RKO (cell line): ENCODE measurements at places on chromosomes 11 and 22.
A peak's percentile ranks its signal among the peaks of the same experiment; 100 is the strongest.

DNA sequence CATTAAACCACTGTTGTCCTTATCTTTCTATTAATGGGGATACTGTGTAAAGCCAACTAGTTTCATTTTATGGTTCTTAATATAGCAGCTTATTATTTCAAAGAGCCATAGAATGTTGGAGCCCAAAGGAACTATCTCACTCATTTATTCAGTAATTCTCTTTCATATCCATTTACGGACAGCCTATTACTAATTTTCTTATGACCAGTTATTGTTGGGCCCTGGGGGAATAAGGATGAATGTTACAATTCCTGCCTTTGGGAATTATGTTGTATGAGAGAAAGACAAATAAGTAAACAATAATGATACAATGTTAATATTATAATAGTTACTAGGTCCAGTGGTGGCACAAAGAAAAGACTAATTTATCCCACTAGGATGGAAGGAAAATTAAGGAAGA lies 52.4 kb downstream of the AAMDC start:
- no peak for DNase-seq

GRCh38 chr11:8067929-8068575 lies 13.0 kb upstream of the TUB start:
- no peak for DNase-seq

DNA sequence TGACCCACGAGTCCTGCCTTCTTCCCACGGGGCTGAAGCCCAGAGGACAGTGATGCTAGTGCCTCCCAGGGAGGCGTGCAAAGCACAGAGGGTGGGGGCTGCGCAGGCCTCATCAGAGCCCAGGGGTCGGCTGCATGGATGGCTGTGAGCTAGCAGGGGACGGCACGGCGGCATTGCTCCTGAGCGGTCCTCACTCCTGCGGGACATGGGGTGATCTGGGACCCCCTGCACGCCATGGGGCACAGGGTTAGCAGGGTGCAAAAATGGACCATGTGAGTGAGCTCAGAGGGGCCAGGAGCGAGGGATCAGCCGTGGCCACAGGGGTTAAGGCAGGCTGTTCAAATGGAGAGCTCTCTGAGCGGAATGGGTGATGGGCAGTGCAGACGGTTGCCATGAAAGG lies 138.3 kb downstream of the SNX19 start:
- DNase-seq = no peak

GRCh38 chr11:73314117-73314961 lies 6.3 kb downstream of the ARHGEF17 start:
- DNase-seq = no peak

GRCh38 chr11:33059331-33060007 lies 20.1 kb downstream of the TCP11L1 start:
- DNase-seq = no peak

- DNase-seq = no peak
Observed at GRCh38 chr11:22583963-22584492, 41.6 kb downstream of the FANCF start.

DNA sequence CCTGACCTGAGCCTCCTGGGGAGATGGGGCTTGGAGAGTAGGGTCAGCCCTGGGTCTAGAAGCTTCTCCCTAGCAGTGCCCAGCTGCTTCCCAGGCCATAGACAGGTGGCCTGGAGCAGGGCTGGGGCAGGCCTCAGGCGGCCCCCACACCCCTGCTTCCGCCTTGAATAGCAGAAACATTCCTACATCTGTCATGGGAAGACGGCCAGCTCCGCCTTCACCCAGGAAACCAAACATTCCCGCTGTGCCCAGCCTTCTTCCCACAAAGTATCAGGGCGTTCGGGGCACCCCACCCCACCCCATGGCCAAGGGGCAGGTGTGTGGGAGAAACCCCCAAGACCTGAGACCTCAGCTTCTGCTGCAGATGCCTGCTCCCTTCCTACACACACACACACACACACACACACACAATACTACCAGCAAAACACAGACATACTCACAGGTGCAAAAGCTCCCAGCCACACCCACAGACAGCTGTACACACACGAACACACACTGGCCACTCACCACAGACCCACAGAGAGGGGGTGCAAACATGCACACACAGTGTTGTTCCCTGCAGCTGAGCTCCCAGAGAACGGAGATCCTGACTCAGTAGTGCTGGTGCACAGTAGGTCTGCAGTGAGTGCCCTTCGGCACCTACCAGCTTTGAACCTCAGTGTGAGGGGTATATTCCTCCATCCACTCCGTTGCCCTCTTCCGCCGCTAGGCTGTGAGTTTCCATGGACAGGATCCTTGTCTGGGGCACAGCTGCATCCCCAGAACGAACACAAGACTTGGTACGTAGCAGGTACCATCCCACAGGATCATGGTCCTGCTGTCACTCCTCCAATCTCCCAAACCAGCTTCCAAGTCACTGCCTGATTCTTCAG lies 37.4 kb downstream of the PDGFB start:
- DNase-seq = no peak

- peak; percentile 52 for DNase-seq
Observed at GRCh38 chr11:11028017-11028692, 170.3 kb upstream of the ZBED5 start.

- DNase-seq = no peak
Observed at GRCh38 chr22:39946503-39947219, 13.5 kb upstream of the TMA7B start.

DNA sequence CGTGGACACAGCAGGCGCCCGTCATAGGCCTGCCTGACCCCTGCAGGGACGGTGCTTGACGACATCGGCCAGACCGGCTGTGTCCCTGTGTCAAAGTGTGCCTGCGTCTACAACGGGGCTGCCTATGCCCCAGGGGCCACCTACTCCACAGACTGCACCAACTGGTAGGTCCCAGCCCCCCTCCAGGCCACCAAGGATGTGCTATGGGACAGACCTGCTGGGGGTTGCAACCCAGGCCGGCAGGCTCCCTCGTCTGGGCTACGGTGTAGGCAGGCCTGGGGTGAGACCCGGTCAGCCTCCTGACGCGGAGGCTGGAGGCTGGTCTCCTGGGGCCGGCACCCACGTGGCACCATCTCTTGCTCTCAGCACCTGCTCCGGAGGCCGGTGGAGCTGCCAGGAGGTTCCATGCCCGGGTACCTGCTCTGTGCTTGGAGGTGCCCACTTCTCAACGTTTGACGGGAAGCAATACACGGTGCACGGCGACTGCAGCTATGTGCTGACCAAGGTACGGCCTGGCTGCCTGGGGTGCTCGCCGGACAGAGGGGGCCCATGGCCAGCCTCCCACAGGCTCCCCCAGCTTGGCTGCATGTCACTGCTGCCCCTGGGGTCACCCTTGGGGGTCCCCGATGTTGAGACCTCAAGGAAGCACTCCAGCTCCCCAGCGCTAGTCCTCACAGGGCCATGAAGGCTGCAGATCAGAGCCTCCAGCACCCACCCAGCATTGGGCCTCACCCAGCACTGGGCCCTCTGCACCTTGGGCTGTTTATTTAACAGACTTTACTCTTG lies 7.7 kb downstream of the MUC5AC start:
- no peak for DNase-seq

DNA sequence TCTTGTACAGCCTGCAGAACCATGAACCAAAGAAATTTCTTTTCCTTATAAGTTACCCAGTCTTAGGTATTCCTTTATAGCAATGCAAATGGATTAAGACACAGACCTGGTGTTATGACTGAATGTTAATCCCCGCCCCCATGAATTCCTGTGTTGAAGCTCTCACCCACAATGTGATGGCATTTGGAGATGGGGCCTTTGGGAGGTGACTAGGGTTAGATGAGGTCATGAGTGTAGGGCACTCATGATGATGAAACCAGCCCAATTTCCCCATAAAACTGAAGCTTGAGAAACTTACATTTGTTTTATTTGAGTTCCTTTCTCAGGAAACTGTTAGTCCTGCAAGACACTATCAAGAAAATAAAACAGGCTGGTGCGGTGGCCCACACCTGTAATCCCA lies 115.8 kb upstream of the THY1 start:
- no peak for DNase-seq

DNA sequence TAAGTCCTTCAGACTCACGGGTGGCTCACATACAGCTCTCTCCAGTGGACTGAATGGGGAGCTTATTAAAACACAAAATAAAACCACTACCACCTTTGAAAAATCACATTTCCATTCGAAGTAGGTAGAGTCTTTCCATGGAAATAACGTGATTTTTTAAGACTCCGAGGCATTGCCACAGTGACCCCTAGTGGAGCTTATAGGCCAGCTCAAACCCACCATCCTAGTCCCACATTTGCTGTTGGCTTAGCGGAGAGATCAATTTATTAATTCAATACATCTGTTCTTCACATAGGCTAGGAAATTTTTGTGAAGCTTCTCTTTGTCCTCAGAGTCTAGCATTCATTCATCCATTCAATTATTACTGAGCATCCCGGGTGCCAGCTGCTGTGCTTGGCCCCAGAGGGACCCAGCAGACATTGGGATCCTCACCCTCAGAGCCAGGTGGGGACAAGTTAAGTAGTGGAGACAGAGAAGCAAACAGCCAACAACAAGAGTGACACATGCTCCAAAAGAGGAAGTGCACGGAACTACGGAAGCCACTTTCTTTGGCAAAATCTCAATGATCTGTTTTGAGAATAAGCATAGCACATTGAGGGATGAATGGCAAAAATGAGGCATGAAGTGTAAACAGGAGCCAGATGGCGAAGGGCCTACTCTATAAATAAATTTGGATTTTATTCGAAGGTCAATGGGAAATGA lies 10.2 kb upstream of the P4HA3 start:
- DNase-seq = no peak

GRCh38 chr22:27065279-27065678 lies 407.9 kb downstream of the MIAT start:
- no peak for DNase-seq

DNA sequence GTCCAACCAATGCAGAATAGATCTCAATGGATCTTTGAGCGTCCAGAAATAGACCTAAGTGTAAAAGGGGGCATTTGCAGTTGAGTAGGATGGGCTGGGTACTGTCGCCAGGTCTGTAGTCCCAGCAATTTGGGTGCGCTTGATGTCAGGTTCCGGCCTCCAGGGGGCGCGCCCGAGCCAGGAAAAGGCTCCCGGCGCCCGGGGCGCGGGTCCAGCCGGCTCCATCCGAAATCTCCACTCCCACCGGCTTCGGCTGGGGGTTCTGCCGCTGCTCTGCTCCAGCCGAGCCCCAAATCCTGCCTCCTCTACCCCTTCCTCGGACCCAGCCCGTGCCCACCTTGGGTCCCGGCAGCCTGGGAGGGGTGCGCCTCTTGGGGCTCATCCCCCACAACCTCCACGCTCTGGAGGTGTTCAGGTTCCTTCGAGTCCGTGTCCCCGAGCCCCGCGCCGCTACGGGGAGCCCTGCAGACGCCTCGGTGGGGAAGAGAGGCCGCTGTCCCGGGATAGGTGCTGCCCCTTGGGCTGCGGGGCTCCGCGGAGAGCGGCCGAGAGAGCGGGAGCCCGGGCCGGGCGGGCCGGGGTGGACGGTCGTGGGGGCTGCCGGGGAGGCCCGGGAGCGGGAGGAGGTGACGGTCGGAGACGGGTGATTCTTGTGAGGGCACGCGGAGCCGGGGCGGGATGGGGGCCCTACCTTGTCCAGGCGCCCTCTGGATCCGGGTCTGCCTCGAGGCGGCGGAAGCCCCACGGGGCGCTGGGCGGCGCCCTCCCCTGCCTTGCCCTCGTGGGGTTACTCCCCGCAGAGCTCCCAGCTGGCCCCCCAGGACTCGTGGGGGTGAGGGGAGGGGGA lies 13.0 kb upstream of the CYB5R3 start:
- DNase-seq = peak; percentile 61

- no peak for DNase-seq
Observed at GRCh38 chr11:65793625-65794400, 7.0 kb downstream of the OVOL1 start.

DNA sequence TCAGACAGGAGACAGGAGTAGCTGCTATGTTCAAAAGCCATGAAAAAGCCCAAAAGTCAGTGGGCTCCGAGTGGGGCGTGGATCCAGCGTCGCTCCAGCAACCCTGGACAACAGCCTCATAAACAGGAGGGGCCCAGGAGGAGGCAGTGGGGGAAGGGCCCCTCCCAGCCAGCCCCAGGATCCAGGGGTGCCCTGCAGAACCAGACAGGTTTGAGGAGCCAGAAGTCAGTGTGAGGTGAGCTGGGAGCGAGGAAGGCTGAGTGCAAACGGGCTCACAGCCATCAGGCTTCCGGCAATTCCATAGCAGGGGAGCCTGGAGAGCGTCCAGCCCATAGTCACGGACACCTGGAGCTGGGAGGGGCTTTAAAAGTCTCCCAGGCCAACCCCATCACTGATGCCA lies 217.7 kb downstream of the MN1 start:
- DNase-seq = no peak

GRCh38 chr22:32600147-32600546 lies 125.5 kb downstream of the FBXO7 start:
- DNase-seq = no peak

GRCh38 chr11:8011981-8012444 lies 24.9 kb downstream of the EIF3F start:
- DNase-seq = peak; percentile 26

DNA sequence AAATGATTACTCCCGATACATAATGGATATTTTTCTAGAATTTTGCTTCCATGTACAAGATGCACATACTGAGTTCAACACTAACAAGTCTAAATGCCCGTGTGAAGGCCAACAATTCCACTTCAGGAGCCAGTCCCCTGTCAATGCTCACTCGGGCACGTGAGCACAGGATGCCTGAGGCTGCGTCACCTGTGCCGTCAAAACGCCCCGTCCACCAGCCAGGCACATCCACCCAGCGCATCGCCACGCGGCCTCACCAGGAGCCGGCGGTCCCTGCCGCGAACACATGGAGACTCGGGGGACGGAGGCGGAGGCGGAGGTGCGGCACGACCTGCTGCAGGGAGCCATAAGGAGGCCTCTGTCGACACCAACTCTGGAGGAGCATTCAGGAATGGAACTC lies 9.8 kb downstream of the TOLLIP start:
- DNase-seq = no peak

GRCh38 chr11:44969651-44970252 lies 19.1 kb upstream of the TP53I11 start:
- DNase-seq = no peak

- peak; percentile 15 for DNase-seq
Observed at GRCh38 chr11:68584097-68584496, 100.2 kb upstream of the GAL start.

DNA sequence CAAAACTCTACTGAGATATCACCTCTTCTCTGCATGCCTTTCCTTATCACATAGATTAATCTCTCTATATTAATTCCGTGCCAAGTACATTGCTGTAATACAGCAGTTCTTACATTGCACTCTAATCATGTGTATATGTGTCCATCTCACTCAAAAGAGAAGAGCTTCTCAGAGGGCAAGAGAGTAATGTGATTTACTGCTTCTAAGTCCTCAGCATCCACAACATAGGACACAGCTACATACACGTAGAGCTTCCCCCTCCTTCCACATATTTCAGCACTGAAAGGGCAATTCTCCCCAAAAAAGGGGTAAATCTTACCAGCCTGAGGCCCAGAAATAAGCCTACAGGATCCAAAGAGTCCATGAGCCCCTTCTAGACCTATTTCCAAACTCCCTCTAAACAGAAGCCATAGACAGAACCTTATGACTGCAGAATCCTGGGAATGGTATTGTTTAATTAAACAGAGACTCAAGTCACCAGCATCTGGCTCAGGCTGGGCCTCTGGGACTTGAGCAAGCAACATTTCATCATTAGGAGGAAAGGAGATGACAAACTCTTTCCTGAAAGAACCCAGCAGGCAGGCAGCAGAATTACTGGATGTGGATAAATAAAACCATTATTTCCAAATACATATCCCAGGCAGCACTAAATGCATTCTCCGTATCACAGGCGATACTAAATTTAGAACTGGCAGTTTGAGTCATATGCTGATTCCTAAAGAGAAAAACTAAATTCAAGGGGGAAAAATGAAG lies 87.2 kb downstream of the KCNC1 start:
- no peak for DNase-seq
